Aorta (tissue), 5 donors: ENCODE measurements at places on chromosomes 2 and 18. TPM values are rescaled to one million over a fixed set of nuclear protein-coding genes. Genes with fewer than 3 reads are reported as not detected.

Gene FOXD4L1
- 0.16 TPM for total RNA-seq

Gene MC4R
- not detected for total RNA-seq

Gene IL36B
- total RNA-seq: not detected

Gene RETREG2
- total RNA-seq: 48.0 TPM
